ENCODE measurements at places on chromosomes 2 and 18.
A peak's percentile ranks its signal among the peaks of the same experiment; 100 is the strongest.

GRCh38 chr2:120396013-120396860 lies 50.3 kb downstream of the INHBB start:
- no peak for DNase-seq

DNA sequence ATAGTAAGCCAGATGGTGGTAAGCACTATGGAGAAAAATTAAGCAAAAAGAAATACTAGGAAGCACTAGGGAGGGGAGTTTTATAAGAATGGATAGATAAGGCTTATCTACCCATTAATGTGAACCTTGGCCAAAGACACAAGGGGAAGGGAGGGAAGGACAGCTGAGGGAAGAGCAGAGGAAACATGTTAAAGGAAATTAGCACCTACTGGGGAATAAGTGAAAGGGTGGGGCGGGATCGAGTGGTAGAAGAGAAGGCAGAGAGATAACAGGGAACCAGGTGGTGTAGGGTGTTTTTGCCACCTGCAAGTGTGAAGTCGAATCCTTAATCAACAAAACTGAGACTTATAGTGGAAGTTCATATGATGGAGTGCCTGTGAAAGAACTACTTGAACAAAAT lies 1.7 kb downstream of the UNC80 start:
- no peak for DNase-seq

DNA sequence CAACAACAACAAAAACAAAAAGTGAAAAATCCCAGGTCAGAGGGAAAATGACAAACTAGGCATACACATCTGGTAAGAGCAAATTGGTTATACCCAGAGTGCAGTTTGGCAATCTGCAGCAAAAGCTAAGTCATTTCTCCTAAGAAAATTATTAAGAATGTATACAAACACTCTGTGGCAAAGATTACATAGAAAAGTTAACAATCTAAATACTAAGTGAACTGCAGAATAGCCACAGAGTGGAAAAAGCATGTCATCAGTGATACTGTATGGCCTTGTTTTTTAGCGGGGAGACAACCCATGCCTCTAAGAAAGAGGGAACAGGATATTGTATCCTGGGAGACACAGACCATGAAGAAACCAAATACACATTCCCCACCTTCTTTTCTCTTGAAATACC lies 136.0 kb upstream of the ITGB6 start:
- no peak for DNase-seq

- DNase-seq: peak; percentile 48
Observed at GRCh38 chr2:68726608-68727367, 7.8 kb upstream of the ARHGAP25 start.

DNA sequence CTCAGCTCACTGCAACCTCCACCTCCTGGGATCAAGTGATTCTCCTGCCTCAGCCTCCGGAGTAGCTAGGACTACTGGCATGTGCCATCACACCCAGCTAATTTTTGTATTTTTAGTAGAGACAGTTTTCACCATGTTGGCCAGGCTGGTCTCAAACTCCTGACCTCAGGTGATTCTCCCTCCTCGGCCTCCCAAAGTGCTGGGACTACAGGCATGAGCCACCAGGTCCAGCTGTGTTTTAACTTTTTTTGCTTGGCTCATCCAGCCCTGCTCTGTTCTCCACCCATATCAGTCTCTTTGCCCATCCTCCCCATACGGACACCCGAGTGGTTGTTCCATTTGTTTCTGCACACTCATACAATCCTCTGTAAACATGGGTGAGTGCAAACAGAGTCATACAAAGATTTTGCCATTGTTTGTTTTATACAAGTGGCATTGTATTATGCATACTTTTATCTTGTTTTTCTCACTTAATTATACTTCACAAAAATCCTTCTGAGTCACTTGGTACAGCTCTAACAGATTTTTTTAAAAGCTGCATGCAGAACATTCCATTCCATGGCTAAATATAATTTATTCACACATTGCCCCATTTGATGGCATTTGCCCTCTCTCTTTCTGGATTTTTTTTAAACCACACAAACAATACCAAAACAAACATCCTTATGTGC lies 5.3 kb downstream of the APOB start:
- no peak for DNase-seq

GRCh38 chr2:230684270-230685168 lies 28.1 kb upstream of the CAB39 start:
- no peak for DNase-seq

- no peak for DNase-seq
Observed at GRCh38 chr2:109637749-109638570, 23.8 kb downstream of the SOWAHC start.

DNA sequence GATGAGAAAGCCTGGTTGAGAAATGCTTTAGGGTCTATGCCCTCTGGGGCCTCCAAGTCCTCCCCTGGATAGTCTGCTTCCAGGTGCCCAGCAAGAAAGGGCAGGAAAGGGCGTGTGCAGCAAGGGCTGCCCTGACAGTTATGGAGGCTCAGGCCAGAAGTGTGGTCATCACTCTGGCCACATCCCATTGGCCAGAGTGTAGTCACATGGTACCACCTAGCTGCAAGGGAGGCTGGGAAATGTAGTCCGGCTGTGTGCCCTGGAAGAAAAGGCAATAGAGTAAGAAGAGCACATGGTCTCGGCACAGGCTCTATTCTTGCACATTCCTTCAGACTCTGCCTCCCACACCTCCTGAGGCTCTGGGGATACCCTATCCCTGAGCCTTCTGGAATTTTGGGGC lies 35.7 kb downstream of the ODC1 start:
- DNase-seq: no peak

DNA sequence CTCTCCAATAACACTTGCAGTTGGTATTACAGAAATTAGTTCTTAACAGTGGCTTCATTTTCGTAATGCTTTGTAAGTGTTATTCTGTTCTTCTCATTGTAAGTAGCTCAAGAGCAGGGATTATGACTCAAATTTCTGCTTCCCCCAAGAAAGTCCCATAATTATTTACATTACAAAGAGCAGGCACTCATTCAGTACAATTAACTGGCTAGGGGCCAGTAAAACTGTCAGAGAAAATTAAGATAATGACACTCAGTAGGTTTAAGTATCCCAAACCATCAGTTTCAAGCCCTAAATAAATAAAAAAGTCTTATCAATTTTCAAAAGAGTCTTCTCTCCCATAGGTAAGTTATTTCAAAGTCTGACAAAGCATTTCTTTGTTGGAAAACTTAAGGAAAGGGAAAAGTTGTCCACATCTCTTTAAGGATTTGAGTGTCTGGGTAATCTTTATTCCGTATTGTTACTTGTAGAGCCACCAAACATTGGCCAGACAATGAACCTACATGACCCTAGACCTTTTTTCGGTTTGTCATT lies 137.1 kb downstream of the ARHGAP28 start:
- DNase-seq: no peak

DNA sequence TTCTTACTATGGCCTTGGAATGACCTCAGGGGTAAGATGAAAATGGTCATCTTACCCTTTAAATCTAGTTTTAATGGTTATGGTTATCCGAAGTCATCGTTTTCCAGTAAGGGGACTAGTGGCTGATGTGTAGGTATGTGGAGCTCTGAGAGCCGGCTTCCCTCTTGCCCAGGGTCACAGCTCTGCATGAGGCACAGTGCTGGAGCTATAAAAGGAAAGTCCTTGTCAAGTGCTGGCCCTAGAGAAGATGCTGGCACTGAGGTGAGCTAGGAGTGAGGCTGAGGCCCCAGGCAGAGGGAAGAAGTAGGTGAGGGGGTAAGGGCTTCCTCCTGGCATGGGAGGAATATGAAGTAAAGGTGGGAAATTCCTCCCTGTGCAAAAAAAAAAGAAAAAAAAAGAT lies 35.0 kb downstream of the SMARCAL1 start:
- DNase-seq: no peak

DNA sequence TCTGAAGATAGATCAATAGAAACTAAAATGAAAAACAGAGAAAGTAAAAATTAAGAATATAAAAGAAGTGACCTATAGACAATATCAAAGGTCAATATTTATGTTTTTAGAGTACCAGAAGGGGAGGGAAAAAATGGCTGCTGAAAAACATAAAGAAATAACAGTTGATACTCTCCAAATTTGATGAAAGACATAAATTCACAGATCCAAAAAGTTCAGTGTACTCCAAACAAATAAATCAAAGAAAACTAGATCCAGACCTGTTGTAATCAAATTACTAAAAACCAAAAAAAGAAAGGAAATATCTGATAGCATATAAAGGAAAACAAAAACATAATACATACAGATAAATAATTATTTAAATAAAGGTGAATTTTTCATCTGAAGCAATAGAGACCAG lies 1689.1 kb upstream of the TMEFF2 start:
- no peak for DNase-seq

- DNase-seq: no peak
Observed at GRCh38 chr2:26521913-26522180, 43.9 kb upstream of the OTOF start.

DNA sequence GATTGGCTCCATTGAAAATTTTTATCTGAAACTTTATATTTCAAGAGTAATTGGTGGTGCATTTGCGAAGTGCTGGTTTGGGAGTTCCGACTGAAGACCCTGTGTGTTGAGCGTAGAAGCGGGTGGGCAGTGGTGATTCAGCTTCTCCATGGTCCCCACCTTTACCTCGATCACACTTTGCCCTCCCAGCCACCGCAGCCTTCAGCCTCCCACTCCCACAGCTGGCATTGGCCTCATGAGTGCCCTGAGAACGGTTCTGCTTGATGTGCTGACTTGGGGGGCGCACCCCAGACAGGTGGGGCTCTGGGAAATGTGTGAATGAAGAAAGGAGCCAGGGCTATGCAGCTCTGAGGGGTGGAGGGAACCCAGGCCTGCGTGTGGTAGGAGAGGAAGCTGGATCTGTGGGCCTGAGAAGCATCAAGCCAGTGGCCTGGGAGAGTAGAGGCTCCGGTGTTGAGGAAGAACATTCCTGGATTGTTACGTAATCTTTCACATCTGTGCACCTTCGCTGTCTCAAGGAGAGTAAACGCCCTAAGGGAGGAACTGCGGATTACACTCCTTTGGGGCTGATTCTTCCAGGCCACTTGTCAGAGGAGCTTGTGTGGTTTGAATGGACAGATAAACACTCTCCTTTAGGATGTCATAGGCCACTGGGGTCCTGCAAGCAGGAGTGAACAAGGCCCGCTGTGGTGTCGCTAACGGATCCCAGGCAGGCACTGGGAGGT lies 83.8 kb downstream of the NPAS2 start:
- DNase-seq: no peak

DNA sequence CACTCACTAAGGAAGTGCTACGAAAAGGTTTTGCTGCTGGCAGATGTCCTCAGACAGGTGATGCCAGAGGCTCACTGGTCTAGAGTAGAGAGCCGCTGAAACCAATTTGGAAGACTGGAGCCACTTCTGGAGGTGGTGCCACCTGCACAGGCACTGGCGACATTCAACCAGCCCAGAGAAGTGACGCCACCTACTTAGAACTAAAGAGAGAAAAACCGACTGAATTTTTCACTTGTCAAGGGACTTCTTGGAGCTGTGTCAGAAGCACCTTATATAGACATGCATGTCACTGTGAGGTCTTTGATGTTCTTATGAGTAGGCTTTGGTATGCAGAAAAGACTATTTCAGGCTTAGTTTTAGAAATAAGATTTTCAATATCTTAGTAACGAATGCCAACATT lies 71.4 kb downstream of the BOD1L2 start:
- no peak for DNase-seq

DNA sequence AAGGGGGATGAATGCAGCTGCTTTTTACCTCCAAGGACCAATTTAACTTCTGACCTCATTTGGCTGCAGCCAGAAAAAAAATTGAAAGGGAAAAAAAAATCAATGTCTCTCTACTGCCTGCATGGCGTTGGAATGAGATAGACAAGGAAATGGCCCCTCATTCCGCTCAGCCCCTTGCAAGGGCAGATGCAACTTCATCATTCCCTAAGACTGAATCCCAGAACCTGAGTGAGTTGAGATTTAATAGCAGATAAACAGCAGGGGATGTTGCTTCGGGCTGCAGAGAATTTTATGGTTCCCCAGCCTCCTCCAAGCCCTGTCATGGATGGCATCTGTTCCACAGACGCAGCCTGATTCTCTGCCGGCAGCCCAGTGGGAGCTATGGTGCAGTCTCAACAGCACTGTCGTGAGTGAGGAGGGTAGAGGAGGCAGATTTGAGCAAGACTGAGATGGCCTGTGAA lies 49.0 kb downstream of the CAPN13 start:
- no peak for DNase-seq

DNA sequence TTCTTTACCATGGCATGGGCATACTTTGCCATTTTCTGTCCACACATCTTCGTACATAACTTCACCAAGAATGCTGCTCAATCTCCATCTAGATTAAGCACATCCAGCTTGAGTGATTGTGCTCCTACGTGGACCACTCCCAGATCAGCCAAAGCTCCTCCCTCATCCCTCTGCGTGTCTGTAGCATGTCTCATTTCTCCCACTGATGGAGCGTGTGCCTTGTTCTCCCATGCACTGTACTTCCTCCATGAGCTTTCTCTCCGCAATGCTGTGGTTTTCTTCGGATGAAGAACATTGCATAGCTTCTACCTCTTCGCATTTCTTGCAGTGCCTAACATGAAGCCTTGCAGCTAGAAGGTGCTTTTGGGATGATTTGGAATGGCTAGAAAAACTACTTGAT lies 13.5 kb downstream of the CCL20 start:
- DNase-seq: no peak

DNA sequence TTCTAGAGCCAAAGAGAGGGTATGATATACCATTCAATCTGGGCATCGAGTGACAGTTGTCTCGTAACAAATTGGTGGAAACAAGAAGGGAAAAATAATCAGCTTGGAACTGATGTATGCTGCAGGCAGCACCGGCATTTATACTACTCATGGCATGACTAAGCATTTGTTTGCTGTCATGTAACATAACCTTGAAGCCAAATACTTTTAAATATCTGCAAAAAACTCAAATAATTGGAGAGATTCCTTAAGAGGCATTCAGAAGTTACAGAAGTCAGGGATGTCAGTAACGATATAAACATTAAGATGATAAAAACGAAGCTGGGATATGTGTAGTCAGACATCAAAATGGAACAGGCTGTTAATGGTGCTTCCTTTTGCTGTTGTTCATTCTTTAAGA lies 157.3 kb upstream of the MMADHC start:
- no peak for DNase-seq

GRCh38 chr2:152694161-152694661 lies 23.1 kb downstream of the PRPF40A start:
- DNase-seq: peak; percentile 61

- DNase-seq: peak; percentile 63
Observed at GRCh38 chr2:7037340-7038333, 120.4 kb downstream of the RNF144A start.

- no peak for DNase-seq
Observed at GRCh38 chr2:39142904-39143605, 22.2 kb upstream of the SOS1 start.

DNA sequence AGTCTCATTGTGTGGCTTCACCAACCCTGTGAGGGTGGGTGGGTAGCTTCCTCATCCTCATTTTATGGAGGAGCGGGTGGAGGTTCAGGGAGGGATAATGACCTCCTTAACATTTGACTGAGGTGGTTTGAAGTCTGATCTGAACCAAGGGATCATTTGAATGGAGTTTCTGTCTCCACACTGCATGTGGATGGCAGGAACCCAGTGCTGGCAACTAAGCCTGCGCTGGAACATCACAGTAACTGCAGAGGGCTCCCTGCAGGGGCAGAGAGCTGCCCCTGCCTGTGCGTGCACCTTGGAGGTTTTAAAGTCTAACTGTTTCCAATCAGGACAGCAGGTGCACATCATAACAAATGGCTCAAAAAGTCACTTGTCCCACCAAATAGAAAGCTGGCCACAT lies 3.3 kb downstream of the AGAP1 start:
- no peak for DNase-seq

GRCh38 chr2:113877711-113878598 lies 11.9 kb upstream of the ACTR3 start:
- no peak for DNase-seq

- DNase-seq: no peak
Observed at GRCh38 chr18:59267503-59268126, 5.6 kb downstream of the RAX start.

Measured in adrenal gland (tissue), 19 donors.